ENCODE measurements at places on chromosomes 12 and 14. TPM values are rescaled to one million over a fixed set of nuclear protein-coding genes. Genes with fewer than 3 reads are reported as not detected.

POMT2 gene
- total RNA-seq = 48.2 TPM

DGKA gene
- total RNA-seq = 49.8 TPM

ELK3 gene
- total RNA-seq = 128 TPM

DNA sequence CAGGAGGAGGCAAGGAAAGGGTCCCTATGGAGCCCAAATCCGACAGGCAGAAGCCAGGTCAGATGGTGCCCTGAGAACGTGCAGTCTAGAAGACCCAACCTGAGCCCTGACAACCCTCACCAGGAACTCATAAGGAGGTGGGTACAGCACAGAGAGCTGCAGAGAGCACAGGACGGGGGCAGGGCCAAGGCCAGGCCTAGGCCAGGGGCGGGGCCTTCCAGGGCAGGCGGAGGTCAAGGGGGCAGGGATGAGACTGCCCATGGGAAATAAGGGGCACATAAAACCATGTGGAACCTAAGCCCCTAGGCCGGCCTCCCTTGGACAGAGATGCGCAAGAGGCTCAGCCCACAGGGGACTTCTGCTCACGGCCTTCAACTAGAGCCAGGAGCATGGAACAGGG, 45.1 kb downstream of the SSH1 start:
- DNase-seq = no peak

DNA sequence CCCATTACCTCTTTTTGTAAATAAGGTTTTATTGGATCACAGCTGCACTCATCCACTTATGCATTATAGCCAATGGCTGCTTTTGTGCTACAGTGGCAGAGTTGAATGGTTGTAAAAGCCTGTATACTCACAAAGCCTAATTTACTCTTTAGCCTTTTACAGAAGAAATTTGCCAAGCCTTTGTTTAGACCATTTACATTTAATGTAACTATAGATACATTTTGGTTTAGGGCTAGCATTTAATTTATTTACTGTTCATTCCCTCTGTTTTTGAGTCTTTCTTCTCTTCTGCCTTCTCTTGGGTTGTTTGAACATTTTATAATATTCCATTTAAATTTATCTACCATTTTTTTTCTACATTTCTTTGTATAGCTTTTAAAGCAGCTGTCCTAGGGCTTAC, 217.1 kb upstream of the AMIGO2 start:
- no peak for DNase-seq

GRCh38 chr12:52123487-52124186, 44.1 kb downstream of the SMIM41 start:
- DNase-seq = no peak

GRCh38 chr14:74144789-74145188, 60.0 kb downstream of the LIN52 start:
- DNase-seq = no peak

- DNase-seq = no peak
These were observed 3.9 kb upstream of the PPP1R12A start for GRCh38 chr12:79938843-79939242.

DNA sequence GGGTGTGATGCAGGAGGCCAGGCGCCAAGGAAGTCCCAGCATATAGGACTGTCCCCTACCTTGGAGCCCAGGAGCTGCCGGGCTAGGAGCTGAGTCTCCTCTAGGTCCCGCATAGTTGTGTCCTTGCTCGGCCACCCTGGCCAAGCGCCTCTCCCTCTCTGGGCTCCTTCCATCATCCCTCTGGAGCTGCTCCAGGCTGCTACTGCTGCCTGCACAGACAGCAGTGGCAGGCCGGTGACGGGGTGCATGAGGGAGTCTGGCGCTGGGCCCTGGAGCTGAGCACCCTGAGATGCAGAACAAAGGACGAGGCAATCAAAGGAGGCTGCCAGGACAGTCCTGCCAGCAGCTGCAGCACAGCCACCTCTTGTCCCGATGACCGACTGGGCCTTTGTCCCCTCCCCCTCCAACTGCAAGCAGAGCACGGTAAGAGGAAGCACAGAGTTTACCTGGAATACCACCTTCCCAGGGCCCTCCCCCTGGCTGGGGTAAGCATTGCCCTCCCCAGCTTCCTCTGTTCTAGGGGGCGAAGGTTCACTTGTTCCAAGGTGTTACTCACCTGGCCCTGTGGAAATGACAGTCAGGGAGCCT, 10.4 kb downstream of the DTX1 start:
- no peak for DNase-seq

- DNase-seq = no peak
These were observed 7.8 kb downstream of the JAG2 start for GRCh38 chr14:105160776-105161175.

DNA sequence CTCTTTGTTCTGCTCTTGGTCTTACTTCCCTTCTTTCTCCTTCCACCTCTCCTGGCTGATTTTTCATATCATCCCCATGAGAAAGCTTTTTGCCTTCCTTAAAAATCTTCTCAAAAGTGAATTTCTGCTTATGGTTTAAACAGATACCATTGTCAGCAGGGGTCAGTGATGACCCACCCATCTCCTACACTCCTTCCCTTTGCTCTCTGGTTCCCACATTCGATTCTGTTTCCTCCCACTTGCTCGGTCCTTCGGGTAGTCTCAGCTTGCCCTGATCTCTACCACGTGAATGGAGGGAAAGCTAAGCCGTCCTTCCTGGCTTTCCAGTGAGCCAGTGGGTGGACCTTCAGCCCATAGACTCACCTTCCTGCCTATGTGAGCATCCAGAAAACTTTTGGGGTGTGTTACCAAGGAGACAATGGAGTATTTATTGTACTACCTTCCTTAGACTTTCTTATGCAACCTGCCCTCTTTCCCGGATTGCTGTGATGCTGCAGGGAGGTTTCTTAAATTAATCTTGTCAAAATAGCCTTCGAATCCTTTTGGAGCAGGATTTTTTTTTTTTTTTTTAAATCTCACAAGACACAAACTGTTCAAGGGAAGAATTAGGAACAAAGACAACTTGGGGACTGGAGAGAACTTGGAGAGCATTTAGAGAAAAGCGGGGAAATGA, 306.3 kb downstream of the CACNA1C start:
- no peak for DNase-seq

All from endothelial cell of umbilical vein (primary cell).